Small intestine (tissue), 16 donors: ENCODE measurements at places on chromosomes 6 and 20. TPM values are rescaled to one million over a fixed set of nuclear protein-coding genes. Genes with fewer than 3 reads are reported as not detected.

DNA sequence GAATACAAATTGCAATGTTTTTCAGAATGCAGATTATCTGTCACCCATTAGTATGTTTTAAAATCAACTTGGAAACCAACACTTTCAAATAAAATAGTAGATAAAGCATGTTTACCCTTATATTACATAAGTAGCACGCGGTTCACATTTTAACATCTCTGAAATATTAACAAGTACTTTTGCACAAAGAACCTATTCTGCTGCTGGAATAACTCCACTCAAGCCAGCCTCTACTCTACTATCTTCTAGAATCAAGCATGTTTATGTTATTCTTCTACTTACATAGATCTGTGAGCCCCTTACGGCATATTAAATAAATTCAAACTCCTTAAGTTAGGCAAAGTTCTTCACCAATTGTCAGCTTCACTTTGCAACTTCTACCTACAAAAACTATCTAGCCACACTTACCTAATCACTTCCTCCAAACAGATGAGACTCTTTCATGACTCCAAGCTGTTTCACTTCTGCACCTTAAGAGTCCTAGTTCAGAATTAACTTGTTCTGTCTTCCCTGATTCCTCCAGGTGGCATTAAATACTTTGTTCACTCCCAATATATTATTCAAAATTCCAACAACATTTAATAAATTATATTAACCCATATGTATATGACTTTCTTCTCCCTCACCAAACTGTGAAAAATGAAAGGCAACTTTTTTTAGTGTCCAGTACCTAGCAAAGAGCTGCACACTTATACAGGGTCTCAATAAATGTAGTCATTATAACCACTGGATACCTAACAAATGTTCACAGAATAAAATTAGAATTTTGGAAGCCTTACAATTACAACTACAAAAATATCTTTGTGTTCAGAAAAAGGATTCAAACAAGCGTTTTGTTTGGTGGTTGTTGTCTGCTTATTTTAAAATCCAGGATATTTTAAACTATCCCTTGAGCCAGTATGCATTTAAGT, 12.1 kb downstream of the CEP85L start:
- no peak for DNase-seq

Gene TRIM31
- 27.5 TPM for polyA plus RNA-seq

- no peak for DNase-seq
Measured at GRCh38 chr6:150720774-150721233, 121.1 kb downstream of the PLEKHG1 start.

GRCh38 chr6:18302561-18303439, 38.5 kb upstream of the DEK start:
- peak; percentile 6 for DNase-seq

DNA sequence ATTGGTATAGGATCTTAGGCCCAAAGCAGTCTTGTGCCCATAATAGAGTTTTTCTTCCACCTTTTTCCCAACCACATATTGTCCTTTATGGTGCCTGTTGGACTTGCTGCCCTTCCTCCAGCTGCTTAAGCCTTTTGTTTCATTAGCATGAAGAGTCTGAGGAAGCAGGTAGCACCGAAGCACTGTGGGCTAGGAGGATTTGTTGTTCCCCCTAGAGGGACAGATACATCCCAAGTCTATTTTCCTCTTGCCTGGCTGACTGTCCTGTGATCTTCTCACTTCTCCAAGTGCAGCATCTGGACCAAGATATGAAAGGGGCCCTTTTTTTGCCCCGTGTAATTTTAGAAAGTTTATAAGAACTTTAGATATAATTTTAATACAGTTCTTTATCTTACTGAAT, 50.7 kb upstream of the COL10A1 start:
- DNase-seq: no peak

Gene BCAS4
- polyA plus RNA-seq: 0.45 TPM

GRCh38 chr6:158552796-158553138, 7.1 kb upstream of the TMEM181 start:
- DNase-seq: no peak

DNA sequence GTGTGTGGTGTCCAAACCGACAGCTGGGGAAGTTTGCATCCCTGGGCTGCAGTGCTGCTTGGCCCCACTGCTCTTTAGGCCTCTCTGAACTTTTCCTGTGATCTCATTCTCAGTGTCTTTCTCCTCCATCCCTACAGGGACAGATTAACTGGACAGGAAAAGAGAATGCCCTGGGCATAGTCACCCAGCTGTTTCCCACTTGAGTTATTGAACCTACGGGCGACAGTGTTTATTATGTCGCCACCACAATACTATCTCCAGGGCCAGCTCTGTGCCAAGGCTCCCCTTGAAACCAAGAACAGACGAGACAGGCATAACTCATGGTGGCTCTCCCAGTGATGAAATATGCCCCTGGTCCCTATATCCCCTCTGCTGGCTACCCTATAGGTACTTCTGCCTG, 147.8 kb upstream of the EPHA7 start:
- DNase-seq: no peak

- no peak for DNase-seq
Measured at GRCh38 chr20:57791966-57792365, 82.2 kb upstream of the PMEPA1 start.
